Right lung (tissue), 10 donors: ENCODE measurements at places on chromosomes 5 and 9.

DNA sequence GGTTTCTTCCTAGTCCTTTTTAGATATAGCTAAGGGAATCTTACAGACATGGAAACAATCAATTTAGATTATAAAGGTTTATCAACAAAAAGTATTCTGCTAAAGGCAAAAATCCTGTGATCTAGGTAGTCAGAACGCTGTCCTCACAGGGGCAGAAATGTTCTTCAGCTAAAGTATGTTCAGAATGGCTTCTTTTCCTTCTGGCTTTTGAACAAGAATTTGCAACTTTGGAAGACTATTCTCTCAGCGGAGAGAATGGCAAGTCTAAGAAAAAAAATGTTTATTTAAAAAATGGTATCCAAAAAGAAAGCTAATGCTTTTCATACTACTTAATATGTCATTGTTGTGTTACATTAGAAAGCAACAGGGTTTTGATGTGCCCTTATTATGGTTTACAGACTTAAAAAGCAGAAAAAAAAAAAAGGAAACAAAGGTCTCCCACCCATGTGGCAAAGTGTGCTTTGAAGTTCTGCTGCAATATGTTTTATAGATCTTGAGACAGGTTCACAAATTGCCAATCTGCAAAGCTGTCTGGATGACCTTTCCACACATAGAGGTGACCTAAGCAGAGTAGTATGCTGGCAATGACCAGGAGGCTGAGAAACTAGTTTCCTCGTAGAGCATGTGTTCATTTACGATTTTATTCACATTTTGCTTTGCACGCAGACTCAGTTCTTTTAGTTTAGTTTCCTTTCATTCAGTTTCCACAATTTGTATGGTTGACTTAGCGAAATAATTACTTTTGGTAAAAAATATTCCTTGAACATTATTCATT lies 45.1 kb upstream of the PJA2 start:
- no peak for DNase-seq

DNA sequence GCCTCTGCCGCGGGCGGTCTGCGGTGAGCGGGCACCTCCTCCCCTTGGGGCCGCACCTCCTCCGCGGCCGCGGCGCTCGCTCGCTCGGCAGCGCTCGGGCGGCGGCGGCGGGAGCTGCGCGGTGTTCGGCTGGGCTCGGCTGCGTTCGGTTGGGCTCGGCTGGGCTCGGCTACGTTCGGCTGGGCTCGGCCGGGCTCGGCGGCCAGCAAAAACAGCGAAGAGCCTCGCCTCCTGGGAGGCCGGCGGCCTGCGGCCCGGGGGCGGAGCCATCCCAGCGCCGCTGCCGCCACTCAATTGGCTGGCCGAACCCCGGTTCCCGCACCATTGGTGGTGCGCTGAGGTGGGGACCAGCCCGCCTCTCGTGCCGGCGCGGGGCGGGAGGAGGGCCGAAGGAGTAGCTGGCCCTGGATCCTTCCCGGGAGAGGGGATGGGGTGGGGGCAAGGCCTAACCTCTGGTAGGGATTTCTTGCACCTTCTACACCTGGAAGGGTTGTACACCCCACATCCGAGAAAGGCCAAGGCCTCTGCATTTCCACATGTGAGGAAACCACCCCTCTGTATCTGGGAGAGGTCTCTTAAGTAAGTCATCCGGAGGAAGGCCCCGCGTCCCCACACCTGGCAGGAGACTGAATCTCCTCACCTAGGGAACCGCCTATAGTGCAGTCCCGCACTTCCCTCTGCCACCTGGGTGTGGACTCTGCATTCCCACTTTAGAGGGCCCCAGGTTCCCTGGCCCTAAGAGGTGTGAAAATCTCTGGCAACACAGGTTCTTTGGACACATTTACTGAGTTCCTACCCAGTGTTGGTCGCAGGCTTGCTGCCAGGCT lies at the start of gene ENHO:
Gene ENHO, minus strand, starts transcription at position 20 of the 827 bp plus-strand sequence. CDS start 1,295 bp downstream, outside the sequence.
- peak; percentile 93 for DNase-seq

GRCh38 chr9:121784731-121785411 lies 133.4 kb downstream of the DAB2IP start:
- peak; percentile 41 for DNase-seq

GRCh38 chr5:75951716-75952115 lies 131.5 kb upstream of the SV2C start:
- DNase-seq: no peak

DNA sequence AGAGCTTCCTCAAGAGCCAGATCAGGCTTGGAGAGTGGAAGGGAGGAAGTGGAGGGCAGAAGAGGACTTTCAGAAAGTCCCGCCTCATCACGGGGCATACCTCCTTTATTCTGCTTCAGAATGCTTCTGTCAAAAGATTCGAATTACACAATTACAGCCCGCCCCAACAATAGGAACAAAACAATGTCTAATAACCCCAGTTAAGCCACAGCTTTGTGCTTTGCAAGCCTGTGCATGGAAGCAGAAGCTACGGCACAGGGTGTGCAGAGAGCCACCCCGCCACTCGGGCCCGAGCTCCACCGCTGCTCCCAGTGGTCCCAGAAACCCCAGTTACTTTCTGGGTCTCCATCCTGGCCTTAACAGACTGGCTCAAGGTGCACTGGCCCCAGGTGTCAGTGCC lies 23.5 kb downstream of the HNRNPH1 start:
- no peak for DNase-seq

DNA sequence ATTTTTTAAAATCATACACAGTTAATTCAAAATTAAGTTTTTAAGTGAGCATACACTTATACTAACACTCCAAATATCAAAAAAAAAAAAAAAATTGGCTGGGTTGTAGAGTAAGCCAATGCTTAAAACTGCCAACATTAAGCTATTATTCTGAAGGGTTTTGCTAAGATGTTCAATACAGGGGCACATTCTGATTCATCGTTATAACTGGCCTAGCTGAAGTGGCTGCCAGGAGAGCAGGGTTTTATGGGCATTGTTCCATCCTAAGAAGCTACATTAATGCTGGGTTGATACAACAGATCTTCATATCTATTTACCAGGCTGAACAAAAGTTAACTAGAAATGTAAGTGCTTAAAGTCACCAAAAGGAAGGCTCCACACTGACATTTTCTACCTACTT lies 13.4 kb downstream of the ELAVL2 start:
- DNase-seq: no peak

DNA sequence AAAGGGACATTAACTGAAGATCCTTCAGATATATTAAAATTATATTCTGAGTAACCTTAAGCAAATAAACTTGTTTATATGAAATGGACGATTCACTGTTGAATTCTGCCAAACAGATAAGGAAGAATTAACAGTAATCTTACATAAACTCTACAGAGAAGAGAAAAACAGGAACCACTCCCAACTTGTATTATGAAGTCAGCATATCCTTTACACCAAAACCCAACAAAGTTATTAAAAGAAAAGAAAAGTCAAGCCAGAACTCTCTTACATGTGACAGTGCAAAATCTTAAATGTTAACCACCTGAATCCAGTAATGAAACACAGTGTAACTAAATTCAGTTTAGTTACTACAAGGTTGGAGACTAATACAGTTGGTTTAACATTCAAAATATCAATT lies 185.8 kb downstream of the DEPDC1B start:
- DNase-seq: no peak

- no peak for DNase-seq
These were observed 5.6 kb upstream of the IARS1 start for GRCh38 chr9:92299116-92299515.

GRCh38 chr5:138981131-138981530 lies 106.0 kb upstream of the LRRTM2 start:
- DNase-seq: no peak

- no peak for DNase-seq
These were observed 41.1 kb upstream of the GADD45G start for GRCh38 chr9:89563571-89564345.

GRCh38 chr5:135609981-135610380 lies 31.2 kb upstream of the CXCL14 start:
- DNase-seq: no peak

DNA sequence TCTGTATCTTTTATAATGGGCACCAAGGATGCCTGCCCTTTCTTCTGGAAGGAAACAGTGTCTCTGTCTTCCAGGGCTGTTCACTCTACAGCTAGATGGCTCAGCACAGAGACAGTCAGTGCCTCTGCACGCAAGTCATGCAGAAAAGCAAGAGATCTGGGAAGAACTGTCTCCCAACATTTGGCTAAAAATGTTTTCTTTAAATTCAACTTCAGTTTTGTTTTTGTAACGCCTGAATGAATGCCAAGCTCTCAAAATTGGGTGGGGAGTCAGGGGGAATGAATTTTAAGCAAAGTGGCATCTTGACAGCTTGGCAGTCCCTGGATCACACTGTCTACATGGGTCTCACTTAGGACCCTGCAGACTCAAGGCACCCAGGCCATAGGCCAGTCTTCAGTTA lies 12.6 kb downstream of the OLFML2A start:
- DNase-seq: no peak

- DNase-seq: no peak
These were observed 36.1 kb downstream of the STRBP start for GRCh38 chr9:123232332-123232731.

GRCh38 chr5:154311362-154311761 lies 120.8 kb downstream of the GALNT10 start:
- no peak for DNase-seq

- no peak for DNase-seq
These were observed 492 bp downstream of the TENT2 start for GRCh38 chr5:79612667-79613198.

DNA sequence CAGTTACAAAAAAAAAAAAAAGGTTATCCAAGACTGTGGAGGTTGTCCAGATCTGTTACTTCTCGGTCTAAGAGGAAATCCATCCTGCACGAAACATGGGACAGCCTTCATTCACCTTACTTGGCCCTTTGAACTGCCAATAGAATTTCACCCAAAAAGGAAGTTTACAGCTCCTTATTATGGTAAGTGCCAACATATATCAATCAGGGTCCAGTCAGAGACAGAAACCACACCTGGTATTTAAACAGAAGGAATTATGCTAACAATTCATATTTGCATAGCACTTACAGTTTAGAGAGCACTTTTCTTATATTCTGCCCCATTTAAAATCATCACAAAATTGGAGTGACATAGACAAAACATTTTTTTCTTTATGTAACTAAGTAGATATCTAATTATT lies 93.6 kb upstream of the PTPN3 start:
- no peak for DNase-seq

DNA sequence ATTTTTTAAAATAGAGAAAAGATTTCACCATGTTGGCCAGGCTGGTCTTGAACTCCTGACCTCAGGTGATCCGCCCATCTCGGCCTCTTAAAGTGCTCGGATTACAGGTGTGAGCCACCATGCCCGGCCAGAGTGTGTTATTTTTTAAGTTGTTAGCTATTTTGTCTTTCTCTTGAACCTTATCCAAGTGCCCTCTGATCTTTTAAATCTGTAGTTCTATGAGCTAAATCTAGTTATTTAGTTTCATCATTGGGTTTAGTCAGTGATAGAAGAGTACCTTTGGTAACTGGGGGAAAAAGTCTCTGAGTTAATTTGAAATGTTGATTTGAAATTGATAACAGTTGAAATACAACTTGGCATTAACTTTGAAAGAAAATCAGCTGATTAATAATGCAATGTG lies 88.3 kb downstream of the NNT start:
- no peak for DNase-seq

DNA sequence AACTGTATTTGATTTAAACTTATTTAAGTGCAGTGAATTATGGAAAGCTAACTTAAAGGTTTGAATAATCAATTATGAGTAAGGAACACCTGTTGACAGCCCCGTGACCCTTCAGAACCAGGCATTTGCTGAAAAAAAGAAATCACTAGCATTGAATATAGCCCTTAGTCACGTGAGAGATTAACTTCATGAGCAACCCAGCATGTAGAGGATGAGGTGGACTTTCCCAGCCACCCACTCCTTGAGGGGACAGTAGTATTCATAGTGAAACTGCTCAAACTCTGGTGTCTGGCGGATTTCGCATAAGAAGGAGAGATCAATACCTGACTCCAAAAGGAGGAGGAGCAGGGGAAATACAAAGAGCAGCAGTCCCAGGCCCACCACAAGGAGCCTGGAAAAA lies 184.8 kb upstream of the RASEF start:
- DNase-seq: no peak

GRCh38 chr5:79032031-79032695 lies 37.3 kb downstream of the DMGDH start:
- DNase-seq: no peak

DNA sequence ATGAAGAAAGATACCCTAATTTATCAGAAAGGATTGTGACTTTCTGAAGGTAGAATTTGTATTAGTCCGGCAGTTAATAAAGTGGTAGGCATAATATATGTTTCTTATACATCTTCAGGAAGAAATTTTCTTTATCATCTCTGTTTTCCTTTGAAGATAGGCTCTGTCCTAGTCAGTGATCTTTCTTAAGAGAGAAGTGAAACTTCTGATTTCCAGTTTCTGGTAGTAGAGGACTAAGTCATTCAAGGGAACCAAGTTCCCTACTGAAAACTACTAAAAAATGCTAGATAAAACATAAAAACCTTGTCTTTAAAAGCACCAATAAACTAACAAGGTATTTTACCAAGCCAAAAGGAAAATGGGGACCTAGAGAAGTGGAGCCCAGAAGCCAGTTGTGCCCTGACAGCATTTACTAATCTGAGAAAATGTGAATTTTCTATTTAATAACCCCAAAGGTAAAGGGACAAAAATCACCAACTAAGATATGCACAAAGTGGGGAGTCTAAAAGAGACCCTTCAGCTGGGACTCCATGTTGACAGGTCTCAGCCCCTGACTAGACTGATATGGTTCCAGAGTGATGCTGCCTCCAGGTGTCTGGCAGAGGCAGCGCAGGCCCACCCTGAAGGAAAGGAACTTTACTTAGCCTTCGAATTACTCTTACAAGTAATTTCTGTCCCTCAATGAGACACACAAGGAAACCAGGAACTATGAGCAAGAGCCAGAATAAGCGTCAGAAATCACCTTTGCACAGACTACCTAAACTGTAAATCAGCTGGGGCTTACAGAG lies 72.7 kb downstream of the FAM78A start:
- no peak for DNase-seq

- no peak for DNase-seq
These were observed 31.1 kb downstream of the TUT7 start for GRCh38 chr9:86322973-86323644.

DNA sequence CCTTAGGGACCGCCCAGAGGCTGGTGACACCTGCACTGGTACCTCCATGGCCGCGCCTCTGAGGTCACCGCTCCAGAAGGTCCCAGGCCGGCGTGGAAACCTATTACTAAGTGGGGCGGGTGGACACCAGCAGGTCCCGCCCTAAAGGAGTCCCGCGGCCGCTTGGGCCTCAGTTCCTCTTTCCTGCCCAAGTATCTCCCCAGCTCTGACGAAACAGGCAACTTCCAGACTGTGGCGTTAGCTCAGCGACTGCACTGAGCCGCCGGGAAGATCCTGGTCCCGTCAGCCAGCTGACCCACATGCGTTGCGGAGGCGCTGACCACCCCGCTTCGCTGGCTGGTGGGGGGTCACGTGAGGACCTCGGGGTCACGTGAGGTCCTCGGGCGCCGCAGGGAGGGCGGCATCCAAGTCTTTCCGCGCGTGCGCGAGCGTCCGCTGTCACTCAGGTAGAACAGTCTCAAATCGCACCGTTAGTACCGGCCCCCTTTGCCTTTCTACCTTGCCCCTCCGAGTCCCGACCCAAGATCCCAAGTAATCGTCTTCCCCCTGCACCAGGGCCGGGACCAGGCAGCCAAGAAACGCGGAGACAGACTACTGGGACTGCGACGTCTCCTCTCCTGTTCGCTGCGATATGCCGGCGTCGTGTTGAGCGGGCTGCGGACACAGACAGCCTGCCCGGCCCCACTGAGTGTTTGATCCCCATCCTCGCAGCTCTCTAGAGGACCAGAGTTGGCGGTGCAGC lies 53.7 kb upstream of the KDM4C start:
- DNase-seq: peak; percentile 87
